ENCODE measurements at places on chromosomes 16 and 17. TPM values are rescaled to one million over a fixed set of nuclear protein-coding genes. Genes with fewer than 3 reads are reported as not detected.

Gene DNASE1L2
- 2.5 TPM for polyA plus RNA-seq

Gene CDYL2
- polyA plus RNA-seq = 0.03 TPM

Gene KRT24
- not detected for polyA plus RNA-seq

- peak; percentile 24 for DNase-seq
These were observed 982 bp downstream of the SPAG9 start for GRCh38 chr17:51119415-51120356.

GRCh38 chr16:87464691-87465300 lies 28.0 kb downstream of the ZCCHC14 start:
- DNase-seq = peak; percentile 58

- DNase-seq = no peak
These were observed 23.7 kb downstream of the CCL4 start for GRCh38 chr17:36127199-36127893.

GRCh38 chr16:84475643-84476240 lies 28.7 kb downstream of the MEAK7 start:
- no peak for DNase-seq

DNA sequence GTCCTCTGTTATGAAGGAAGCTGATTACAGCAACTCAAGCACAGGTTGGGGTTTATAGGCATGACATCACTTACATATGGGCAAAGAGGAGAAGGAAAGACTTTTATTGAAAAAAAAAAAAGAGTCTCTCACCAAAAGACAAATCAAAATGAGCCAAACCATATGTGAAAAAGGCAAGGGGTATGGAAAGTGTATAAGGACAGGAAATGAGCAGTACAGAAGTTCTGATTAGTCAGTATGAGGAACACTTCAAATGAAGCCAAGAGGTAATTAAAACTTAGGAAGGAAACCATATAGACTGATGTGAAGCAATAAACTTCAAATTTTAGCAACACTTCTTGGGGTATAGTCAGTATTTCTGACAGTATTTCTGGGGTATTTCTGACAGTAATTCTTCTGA lies 1372.6 kb downstream of the CDH11 start:
- DNase-seq = no peak

GRCh38 chr16:49701789-49702494 lies 154.0 kb downstream of the ZNF423 start:
- no peak for DNase-seq
